ENCODE measurements at places on chromosomes 3 and 15.
A peak's percentile ranks its signal among the peaks of the same experiment; 100 is the strongest.

GRCh38 chr15:100781961-100782530 is 97.6 kb upstream of the ALDH1A3 start:
- DNase-seq, result no peak

DNA sequence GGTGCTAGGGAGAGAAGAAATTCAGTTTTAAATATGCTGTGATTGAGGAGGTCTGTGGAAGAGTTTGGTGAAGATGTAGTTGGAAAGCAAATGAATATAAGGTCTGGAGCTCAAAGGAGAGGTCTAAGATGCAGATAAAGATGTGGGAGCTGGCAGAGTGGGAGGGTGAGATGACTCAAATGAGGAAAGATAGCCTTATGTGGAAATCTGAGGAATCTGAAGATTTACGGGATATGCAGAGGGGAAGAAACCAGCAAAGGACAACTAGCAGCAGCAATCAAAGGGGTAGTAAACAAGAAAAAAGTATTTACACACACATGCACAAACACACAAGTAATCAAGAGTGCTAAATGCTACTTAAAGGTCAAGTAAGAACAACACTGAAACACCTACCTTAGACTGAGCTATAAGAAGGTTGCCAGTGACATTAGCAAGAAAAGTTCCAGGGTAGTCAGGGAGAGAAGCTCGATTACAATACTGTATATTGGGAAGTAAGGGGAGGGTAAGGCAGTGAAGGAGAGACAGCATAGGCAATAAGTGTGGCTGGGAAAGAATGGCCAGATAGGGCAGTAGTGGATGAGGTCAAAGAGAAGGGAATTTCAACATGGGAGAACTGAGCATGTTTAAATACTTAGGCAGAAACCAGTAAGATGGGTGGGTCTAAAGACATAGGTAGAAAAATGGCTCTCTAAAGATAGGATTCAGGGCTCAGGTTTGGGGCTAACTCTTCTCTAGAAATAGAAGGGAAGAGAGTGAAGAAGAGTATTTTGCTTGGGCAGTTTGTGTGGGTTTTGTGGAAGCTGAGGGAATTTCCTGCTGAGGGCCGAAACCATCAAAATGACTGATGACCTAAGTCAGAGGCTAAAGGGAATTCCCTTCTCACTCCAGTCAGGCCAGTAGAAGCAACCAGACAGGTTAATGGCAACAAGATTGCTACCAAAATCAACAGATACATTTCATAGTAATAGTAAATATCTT is 8.9 kb downstream of the CMTM6 start:
- DNase-seq, result no peak

DNA sequence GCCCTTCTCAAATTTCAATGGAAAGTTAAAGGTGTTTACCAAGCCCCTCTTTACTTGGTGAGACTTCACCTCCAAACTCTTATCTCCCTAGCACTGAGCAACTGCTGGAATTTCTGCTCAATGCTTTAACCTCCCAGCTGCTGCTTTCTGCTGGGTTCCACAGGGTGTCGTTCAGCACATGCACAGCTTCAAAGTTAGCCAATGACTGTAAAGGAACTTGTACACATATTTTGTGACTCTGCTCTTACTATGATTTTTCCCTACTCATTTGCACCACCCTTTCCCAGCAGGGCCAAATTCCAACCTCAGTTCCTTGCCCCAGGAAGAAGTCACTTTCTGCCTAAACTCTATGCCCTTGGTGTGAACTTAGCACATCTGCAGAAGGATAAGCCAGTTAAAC is 89.7 kb downstream of the ULK4 start:
- no peak for DNase-seq

GRCh38 chr15:56763141-56763895 is 30.0 kb upstream of the ZNF280D start:
- no peak for DNase-seq

- no peak for DNase-seq
These were observed 14.3 kb upstream of the FILIP1L start for GRCh38 chr3:100128565-100128964.

DNA sequence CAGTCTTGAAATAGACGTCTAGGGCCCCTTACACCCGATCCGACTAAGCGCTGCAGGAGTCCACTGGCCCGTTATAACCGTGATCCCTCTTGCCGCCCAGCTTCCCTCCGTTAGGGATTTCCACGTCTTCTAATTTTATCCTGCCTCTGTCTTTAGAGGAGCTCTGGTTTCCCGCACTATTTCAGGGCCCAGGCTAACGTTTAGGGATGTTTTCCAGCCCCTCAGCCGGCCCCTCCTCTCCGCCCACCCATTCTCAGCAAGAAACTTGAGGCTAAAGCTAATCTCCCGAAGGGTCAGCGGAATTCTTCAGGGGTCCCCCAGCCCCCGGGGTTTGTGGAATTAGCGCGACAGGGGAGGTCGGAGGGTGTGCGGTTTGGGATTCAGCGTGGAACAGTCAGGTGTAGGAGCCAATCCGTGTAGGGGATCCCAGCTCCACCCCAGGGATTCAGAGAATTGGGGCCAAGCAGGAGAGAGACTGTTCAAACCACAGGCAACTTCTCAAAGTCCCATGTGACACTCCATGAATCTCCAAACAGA is 1.6 kb downstream of the PTX3 start:
- DNase-seq, result no peak

DNA sequence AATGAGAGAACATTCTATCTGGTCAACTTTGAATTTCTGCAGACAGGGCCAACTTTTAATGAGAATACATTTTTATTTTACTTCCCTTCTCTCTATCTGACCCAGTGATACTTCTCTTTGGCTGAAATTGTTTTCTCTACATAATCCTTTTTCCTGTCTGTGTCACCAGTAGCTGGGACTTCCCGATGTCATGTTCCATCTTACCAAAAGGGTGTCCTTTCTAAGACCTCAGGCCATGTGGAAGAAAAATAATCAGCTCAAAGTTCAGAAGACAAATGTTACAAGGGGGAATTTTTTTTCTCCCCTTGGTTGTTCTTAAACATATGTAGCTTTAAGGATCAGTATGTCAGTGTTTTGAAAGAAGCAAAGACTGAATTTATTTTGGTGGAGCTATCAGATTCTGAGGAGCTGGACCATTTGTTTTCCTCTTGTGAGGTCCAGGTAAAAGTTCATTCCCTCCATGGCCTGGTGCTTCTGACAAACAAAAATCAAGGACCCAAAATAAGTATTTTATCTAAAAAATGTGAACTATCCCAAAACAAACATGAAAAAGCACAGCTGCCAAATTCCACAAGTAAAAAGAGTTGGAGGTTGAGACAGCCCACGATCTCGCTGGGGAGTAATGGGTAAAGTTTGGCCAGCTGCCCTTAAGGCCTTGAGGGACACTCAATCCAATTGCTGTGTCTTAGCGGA is 859.4 kb upstream of the NR2F2 start:
- DNase-seq, result no peak

DNA sequence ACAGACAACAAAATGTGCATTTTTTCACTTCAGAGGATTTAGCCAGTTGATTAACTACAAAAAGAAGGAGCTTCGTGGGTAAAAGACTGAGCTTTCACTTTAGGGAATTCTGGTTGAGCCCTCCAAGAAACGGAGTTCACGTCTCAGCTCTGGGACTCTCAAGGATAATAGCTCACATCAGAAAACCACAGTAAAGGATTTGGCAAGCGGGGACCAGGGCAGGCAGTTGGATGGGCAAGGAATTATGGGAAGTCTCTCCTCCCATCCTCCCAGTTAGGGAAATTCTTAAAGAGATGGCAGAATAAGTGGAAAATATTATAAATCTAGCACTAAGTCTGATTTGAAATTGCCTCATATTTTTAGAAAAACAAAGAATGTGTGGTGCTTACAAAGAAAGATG is 188.3 kb upstream of the EOMES start:
- DNase-seq, result no peak

DNA sequence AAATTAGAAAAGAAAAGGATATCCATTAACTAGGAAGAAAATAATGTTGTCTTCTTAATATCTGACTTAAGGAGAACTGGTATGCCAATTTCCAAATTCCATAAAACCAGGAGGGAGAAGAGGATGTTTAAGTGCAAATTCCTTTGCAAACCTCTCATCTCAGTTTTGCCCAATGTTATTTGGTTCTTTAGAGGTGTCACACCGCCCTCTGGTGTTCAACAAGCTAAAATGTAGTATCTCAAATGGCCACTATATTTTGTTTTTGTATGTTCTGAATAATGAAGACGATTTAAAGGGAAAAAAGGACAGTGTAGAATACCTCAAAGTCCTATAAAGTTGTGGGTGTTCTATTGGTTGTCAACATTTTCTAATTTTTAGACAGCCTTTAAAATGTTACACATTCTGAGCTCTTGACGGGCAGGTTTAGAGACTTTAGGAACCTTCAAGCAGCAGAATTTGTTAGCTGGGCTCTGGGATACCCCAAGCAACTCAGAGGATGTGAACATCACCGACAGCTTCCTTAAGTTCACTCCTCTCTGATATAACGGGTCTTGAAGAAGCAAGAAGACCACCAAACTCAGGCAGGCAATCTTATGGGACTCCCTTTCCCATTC is 458.3 kb downstream of the MFSD1 start:
- no peak for DNase-seq

DNA sequence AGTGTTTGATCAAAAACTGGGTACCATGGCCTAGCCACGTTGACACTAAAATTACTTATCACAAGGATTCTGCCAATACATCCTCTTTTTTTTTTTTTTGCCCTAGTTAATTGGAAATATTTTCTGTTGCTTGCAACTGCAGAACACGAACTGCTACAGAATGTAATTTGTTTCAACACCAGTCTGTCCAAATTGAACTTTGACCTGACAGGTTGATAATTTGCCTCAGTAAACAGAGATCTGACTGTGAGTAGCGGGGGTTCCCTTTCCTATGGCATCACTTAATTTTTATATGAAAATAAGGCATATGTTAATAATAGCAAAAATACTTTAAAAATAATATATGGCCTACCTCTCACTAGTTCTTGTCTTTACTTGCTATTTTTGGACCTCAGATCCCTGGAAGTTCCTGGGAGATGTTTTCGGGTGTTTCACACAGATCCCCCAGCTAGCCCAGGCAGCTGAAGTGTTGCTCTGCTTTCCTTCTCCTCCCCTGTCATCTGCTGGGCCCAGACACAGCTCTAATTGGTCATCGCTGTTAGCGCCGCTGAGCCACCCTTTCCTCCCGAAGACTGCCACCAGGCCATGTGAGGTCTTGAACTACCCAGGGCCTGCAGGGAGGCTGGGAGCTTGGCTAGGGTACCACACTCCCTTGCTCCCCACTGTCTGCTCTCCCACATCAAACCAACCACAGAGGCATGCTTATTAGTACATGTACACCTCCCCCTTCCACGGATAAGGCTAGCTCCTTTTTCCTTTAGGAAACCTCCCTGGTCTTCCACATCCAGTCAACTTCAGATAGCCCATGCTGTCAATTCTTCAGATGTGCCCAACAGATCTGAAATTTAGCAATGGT is 89.8 kb upstream of the RNF7 start:
- DNase-seq, result no peak

GRCh38 chr3:102614585-102614984 is 179.8 kb downstream of the ZPLD1 start:
- DNase-seq, result no peak

- DNase-seq, result no peak
These were observed 169.5 kb downstream of the TNIK start for GRCh38 chr3:171290680-171291079.

GRCh38 chr3:129549805-129550204 is 6.8 kb downstream of the H1-8 start:
- no peak for DNase-seq

GRCh38 chr15:48131324-48131723 is 10.5 kb downstream of the SLC24A5 start:
- DNase-seq, result no peak

DNA sequence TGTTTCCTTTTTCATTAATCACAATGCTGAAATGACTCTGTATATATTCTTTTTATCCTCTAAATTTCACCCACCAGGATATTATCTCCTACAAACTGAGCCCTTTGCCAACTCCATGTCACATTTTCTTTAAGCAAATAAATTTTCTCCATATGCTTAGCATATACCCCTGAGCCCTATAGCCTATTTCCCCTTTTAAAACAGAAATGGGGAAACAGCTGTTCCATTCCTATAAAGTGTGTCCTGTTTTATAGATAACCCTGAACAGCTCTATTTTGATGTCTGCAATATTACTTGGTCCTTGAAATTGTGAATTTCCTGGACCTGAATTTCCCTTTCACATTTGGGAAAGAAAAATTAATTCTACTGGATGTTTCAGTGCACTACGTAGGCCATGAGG is 15.6 kb upstream of the FILIP1L start:
- DNase-seq, result no peak

DNA sequence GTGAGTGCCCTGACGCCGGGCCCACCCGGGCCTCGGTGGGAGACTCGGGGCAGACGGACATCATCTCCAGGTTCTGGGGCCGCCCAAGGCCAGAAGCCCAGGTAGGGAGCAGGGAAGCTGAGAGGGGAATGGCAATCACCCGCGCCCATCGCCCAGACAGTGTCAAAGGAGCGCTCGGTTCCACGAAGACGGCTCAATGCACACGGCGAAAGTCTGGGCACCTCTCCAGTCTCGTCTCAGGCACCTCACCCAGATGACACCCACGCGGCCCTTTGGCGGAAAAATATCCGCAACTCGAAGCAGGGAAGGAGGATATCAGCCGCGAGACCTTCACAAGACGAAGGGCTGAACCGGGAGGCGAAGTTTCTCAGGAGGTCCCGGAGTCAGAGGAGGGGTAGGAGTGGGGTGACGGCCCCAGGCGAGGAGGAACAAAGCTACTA is 916 bp downstream of the IL17RD start:
- DNase-seq, result no peak

- no peak for DNase-seq
These were observed 87.9 kb downstream of the ULK4 start for GRCh38 chr3:41874022-41874421.

DNA sequence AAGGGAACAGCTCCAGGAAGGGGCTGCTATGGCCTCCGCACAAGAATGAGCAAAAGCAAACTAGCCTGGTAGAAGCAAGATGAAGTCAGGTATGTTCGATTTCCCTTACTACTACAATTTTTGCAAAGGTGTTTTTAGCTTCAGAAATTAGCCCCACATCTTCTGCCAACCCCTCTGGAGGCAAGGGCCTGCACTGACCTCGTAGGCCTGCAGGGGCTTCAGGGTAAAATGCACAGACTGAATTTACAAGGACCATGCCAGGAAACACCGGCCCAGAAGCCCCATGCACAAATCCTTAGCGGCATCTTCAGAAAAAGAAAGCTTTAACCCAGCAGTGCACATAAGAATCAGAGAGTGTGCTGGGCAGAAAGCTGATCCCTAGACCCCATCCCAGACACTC is 53.0 kb downstream of the SLC6A1 start:
- DNase-seq, result no peak

DNA sequence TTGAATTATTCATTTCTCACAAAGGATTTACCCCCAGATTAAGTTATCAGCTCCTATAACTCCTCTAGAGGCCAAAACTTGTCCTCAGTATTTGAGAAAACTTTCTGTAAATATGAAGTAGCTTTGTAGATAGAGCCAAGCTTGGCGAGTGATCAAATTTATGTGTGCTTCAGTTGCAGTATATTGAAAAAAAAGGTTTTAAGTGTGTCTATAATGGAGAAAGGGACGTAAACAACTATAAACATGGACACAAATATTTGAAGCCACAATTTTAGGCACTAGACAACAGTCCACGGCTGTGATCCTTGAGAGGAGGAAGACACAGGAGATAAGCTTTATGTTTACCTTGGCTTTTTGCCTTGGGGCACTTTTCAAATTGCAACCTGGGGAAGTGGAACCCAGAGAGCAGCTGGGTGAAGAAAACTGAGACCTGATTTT is 118.7 kb downstream of the THRB start:
- DNase-seq, result peak; percentile 91

Data from LNCaP clone FGC (cell line).